ENCODE measurements at places on chromosomes 5 and 9.

- peak; percentile 82 for DNase-seq
Observed at GRCh38 chr9:131661568-131662288, 78.1 kb downstream of the RAPGEF1 start.

DNA sequence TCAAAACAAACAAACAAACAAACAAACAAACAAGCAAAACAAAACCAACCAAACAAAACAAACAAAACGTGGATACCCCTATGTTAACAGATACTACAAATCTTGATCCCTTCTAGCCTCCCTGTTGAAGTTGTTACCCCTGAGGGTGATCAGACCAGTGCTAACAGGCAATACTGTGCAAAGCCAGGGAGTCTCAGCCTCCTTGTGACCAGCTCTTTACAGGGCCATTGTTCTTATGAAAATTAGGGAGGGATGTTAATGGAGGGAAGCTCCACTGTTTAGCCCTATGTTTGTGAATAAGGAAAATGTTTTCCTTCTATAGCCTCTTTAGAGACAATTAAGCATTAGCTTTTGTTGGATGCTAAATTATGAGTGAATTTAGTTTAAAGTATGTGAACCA lies 1072.1 kb upstream of the WWC1 start:
- no peak for DNase-seq

GRCh38 chr5:160978944-160979343 lies 126.9 kb upstream of the ATP10B start:
- DNase-seq, result peak; percentile 2

- DNase-seq, result no peak
Observed at GRCh38 chr9:4116723-4117460, 183.0 kb downstream of the GLIS3 start.

DNA sequence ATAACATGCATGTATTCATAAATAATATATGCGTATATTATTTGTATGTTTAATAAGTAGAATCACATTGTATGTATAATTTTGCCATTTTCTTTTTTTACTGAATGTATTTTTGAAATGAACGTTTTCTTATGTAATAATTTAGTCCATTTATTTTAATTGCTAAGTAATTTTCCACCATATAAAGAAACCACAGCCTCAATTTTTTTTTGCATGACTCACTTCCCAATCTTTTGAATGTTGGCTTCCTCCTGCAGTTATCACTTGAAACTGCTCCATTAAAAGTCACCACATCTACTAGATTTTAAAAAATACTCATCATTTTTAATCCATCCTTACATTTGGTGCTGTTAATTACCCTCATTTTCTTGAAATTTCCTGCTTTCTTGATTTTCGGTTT lies 363.3 kb upstream of the MEF2C start:
- DNase-seq, result peak; percentile 10

GRCh38 chr9:73869264-73869663 lies 627.9 kb upstream of the RORB start:
- peak; percentile 69 for DNase-seq

DNA sequence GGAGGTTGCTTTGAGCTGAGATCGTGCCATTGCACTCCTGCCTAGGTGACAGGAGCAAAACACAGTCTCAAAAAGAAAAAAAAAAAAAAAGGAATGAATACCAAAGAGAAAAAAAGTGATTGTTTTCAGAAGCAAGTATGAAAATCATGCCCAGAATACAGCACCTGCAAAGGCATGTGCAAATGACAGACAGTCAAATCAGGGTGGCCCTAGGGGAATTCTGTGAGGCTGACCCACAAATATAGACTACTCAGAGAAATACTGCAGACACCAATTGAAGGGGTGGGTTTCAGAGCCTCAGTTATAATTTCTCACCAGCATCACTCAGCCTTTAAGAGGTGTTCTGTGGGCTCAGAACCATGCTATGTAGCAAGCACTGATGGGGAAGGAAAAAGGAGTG lies 28.6 kb downstream of the DCAF12 start:
- DNase-seq, result no peak

All from inflammatory macrophage treated with lipopolysaccharide for 4 hours (primary cell).